NCI-H1694 (cell line): ENCODE measurements at places on chromosomes 11 and 22.

- DNase-seq, result no peak
Observed at GRCh38 chr22:25137577-25138525, 61.8 kb upstream of the CRYBB3 start.

DNA sequence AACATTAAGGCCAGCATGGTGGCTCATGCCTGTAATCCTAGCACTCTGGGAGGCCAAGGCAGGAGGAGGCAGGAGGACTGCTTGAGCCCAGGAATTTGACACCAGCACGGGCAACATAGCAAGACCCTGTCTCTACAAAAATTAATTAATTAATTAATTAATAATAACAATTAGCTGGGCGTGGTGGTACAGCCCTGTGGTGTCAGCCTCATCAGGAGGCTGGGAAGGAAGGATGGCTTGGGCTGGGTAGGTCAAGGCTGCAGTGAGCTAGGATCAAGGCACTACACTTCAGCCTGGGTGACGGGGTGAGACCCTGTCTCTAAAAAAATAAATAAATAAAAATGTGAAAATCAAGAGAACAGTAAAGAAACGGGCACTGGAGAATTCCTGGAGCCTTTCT lies 1.4 kb downstream of the ARFGAP3 start:
- DNase-seq, result no peak

DNA sequence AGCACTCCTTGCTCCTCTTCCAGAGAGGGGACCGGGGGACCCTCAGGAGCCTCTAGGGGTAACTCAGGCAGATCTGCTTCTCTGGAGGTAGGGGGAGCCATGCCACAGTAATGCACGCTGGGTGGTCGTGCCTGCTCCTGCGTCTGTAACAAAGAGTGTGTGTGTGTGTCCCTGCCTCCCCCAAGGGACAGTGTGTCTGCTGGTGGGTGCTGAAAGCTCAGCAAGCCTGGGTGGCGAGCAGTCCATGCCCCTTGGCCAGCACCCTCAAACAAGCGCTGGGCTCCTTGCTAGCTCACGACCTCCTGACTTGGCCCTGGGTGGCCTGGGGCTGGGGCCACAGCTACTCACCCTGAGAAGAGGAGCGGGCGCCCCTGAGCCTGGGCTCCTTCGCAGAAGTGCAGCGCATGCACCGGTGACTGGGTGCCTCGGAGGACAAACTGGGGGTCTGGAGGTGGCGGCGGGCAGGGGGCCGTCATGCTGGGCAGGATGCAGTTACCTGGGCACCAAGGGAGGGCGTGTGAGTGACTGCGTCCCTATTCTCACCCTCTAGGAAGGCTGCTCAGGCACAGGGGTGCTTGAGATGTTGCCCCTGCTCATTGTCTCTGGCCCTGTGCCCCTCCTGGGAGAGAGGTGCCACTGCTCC lies 33.7 kb downstream of the GNB1L start:
- no peak for DNase-seq

- no peak for DNase-seq
Observed at GRCh38 chr22:44045145-44045544, 21.0 kb downstream of the PARVB start.

- peak; percentile 89 for DNase-seq
Observed at GRCh38 chr11:66386171-66387069, 14.9 kb upstream of the SLC29A2 start.

DNA sequence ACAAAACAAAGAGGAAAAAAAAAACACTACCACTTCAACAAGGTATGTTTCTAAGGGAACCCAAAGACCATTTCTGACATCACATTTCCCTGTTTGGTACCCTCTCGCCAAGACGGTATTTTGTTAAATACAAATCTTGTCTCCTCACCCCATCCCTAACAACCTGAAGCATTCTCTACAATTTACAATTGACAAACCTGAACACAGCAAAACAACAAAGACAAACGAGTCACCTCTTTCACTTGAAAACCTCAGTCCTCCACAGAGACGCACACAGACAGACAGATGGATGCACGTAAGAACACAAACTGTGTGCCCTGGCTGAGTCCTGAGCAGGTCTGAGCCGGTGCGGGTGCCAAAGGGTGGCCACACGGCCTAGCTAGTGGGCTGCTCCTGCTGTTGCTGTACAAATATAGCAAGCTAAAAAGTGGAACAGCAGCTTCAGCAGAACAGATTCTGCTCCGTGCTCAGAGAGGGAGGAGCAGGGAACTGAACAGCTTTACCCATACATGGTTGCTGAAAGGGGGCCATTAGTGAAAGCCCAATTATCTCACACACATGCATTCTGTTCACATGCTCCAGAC lies 28.5 kb downstream of the CELF1 start:
- DNase-seq, result peak; percentile 66

DNA sequence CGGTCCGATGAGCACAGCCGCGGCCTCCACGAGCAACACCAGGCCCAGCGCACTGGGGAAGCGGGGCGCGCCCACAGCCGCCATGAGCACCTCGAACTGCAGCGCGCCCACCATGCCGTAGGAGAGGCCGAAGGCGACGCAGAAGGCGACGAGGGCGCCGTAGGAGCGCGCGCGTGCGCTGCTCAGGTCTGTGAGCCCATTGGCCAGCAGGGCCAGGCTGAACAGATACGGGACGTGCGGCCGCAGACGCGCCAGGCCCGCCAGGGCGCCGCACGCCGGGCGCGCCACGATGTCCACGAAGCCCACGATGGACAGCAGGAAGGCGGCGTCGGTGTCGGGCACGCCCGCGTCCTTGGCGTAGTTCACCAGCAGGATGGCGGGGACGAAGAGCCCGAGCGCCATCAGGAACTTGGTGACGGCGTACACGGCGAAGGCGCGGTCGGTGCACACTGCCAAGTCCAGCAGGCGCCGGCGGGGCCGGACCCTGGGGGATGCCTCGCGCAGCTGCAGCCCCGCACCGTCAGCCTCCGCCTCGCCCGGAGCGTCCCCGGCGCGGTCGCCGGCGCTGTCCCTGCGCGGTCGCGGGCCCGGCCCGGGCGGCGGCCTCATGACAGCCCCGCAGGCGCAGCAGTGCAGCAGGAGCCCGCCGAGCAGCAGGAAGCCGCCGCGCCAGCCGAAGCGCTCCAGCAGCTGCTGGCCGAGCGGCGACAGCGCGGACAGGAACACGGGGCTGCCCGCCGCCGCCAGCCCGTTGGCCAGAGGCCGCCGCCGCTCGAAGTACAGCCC lies 2.9 kb downstream of the SLC16A8 start:
- no peak for DNase-seq

- DNase-seq, result no peak
Observed at GRCh38 chr22:36453855-36454378, 27.5 kb downstream of the TXN2 start.

DNA sequence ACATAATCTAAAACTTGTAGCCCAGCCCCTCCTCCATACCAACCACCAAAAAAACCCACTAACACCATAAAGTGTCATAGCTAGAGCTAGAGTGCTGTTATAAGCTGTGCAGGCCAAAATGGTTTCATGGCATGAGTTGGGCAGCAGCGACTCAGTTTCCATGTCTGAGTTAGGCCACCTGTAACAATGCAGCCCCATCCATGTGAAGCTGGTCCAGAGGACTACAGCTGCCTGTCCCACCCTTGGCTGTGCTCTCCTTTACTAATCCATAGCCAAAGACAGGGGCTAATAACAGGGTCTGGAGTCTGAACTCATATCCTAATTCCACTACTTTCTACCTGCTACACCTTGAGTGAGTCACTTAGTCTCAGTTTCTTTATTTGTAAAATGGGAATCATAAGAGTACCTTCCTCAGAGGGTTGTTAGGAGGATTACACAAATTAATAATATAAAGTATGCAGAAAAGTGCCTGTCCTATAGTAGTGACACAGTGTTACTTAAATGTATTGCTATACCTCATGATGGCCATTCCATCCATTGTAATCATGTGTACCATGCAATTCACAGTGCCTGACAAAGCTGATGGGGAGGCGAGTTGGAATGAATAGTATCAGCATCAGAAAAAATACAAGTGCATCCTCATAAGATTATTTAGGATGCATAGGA lies 20.6 kb downstream of the KCNQ1OT1 start:
- DNase-seq, result no peak

GRCh38 chr11:79116600-79116999 lies 324.2 kb downstream of the TENM4 start:
- DNase-seq, result no peak

DNA sequence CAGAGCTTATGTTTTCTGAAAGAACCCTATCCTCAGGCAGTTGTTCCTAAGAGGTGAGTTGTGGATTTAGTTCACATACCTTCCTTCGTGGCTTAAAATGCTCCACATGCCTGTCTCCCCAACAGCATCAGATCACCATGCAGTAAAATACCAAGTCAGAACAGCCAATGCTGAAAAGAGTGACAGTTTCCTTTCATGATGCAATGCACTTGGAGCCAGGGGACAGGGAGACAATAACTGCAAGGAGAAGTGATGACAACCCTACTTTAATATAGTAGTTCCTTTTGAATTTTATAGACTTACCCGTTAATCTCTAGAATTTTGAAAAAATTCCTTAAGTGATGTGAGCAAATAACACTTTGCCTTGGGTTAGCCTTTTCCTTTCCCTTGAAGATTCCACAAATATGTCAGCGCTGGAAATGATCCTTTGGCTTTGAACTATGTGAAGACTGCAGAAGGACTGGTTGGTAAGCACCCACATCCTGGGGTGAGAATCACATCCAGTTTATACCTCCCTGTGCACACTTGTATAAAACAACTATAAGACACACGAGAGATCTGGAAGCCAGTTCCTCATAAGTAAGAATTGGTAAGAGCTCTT lies 71.2 kb downstream of the PIWIL4 start:
- DNase-seq, result no peak

GRCh38 chr11:62130283-62131169 lies 6.7 kb downstream of the INCENP start:
- DNase-seq, result no peak

DNA sequence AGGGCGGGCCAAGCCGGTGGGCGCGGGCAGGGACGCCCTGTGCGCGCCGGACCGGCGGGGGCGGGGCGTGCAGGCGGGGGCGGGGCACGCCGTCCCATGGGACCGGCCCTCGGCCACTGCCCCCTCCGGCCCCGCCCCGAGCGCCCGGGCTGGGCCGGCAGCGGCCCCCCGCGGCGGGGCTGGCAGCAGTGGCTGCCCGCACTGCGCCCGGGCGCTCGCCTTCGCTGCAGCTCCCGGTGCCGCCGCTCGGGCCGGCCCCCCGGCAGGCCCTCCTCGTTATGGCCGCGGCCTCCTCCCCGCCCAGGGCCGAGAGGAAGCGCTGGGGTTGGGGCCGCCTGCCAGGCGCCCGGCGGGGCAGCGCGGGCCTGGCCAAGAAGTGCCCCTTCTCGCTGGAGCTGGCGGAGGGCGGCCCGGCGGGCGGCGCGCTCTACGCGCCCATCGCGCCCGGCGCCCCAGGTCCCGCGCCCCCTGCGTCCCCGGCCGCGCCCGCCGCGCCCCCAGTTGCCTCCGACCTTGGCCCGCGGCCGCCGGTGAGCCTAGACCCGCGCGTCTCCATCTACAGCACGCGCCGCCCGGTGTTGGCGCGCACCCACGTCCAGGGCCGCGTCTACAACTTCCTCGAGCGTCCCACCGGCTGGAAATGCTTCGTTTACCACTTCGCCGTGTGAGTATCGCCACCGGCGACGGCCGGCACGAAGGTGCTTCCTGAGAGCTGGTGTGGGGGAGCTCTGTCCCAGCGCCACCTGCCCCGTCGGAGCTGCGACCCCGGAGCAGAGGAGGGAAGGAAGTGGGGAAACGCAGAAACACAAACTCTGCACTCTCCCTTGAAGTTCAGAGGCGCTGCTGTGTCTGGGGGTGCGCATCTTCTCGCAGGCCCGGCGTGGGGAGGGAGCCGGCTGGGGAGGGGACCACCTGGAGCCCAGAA lies at the start of gene KCNQ1:
TSS of gene KCNQ1 (plus strand) at position 188 of the 925 bp plus-strand sequence. CDS start at position 279, 91 bp downstream.
- DNase-seq, result no peak

GRCh38 chr11:37597776-37598175 lies 999.7 kb upstream of the RAG2 start:
- DNase-seq, result no peak

DNA sequence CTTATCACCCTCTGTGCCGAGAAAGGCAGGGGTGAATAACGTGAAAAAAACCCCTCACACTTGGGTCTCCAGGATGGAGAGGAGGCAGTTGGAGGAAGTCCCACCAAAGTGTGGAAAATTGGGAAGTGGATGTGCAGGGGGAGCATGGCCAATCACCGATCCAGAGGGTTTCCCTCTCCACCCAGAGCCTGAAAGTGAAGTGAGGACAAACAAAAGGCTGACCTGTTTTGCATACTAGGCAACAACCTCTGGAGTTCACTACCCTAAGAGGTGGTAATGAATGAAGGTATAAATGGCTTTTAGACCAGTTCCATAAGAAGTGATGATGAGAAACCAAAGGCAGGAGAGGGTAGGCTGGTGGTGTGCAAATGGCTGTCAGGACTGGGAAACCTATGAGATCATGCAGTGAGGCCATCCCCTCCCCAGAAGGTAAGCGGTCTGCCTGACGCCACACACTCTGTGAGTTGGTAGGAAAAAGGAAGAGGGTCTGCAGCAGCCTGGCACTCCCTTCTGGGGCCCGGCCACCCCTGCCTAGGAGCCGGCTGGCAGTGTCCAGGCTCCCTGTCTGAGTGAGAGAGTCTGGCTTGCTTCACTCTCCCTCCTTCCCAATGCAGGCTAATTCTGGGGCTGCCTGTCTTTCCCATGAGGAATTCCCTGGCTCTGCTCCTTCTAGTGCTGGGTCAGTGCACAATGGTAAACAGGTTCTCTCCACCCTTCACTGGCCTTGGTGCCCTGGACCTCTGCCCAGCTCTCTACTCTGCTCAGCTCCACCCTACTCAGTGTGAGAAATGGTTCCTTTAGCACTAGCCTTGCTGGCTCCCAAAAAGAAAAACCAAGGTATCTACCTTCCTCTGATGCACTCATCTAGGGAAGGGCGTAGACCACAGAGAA lies 15.6 kb downstream of the TBC1D10A start:
- no peak for DNase-seq

DNA sequence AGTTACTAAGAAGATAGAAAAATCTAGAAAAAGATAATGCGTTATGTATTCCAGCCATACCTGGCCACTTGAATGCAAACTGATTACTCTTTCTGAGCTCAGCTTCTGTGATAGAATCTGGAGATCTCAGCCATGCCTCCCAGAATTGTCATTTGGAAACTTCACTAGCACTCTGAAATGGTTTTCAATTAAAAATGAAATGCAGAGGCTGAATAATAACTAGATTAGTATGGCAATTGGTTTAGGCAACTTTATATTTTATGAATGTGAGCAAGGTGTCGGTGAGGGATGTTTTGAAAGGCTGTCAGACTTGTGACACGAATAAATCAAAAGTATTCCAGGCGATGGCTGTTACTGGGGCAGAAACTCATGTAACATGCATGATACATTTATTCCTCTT lies 128.8 kb upstream of the SORL1-AS1 start:
- no peak for DNase-seq

GRCh38 chr11:134670961-134671370 lies 258.9 kb upstream of the B3GAT1 start:
- no peak for DNase-seq
